HTR-8/SVneo (cell line): ENCODE measurements at places on chromosomes 7 and 10.

GRCh38 chr10:111083222-111084095 is 6.6 kb downstream of the ADRA2A start:
- DNase-seq = no peak

- no peak for DNase-seq
Observed at GRCh38 chr10:10551596-10552301, 465.9 kb upstream of the CELF2 start.

DNA sequence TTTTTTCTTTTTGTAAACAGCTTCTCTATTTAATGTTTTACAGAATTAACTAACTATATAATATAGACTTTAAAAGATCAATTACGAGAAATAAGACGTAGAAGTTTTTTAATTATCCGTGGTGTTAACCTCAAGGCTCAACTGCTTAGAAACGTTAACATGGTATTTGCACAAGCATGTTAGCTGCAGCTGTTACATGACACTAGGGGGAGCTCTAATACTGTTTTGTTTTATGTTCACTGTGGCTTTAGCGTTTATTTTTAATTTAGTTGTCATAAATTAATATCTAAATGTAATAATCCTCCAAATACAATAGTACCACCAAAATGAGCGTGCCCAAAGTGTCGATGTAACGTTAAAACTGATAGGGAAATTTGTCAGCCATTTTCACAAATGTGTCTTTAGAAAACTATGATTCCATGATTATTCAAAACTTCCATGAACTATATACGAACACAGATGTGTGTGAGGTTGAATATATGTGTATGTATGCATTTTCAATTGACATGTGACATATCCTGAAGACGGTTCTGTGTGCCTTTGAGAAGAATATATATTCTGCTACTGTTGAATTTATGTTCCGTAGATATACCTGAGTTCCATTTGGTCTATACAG is 828.8 kb upstream of the MBL2 start:
- peak; percentile 27 for DNase-seq

DNA sequence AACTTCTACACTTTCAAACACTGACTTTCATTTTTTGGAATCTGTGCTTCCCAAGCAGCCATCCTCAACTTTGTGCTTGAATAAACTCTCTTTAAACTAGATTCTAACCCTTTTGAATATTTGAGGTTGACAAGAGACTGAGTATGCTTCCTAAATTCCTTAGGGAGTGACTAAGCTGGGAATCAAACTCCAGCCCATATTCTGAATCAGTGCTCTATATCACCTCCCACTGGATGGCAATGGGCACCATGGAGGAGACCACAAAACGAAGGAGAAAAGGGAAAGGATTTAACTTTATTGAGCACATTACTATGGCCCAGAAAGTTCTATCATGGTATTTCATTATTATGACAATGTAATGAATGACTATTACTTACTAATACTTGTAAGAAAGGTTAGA is 17.2 kb upstream of the SLC26A4 start:
- no peak for DNase-seq

DNA sequence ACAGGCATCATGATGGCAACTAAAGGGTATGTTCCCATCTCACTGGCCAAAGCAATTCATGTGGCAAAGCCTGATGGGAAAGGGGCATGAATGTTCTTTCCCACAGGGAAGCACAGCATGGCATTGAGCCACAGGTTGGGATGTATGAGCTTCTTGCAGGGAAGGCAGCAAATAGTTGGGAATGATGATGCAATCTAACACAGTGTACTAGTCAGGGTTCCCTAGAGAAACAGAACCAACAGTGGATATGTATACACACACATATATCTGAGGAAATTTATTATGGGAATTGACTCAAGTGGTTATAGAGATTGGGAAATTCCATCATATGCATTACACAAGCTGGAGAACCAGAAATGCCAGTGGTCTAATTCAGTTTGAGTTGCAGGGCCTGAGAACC is 253.6 kb upstream of the NPVF start:
- DNase-seq = no peak

DNA sequence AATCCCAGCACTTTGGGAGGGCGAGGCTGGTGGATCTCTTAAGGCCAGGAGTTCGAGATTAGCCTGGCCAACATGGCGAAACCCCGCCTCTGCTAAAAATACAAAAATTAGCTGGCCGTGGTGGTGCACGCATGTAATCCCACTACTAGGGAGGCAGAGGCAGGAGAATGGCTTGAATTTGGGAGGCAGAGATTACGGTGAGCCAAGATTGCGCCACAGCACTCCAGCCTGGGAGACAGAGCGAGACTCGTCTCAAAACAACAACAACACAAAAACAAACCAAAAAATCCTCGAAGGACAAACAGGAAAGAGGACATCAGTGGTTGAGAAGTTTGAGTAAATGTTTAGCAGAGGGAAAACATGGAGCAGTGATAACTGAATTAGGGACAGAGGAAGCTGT is 52.3 kb upstream of the FAM3C start:
- DNase-seq = no peak

GRCh38 chr10:90577569-90577968 is 280.3 kb downstream of the HTR7 start:
- no peak for DNase-seq

DNA sequence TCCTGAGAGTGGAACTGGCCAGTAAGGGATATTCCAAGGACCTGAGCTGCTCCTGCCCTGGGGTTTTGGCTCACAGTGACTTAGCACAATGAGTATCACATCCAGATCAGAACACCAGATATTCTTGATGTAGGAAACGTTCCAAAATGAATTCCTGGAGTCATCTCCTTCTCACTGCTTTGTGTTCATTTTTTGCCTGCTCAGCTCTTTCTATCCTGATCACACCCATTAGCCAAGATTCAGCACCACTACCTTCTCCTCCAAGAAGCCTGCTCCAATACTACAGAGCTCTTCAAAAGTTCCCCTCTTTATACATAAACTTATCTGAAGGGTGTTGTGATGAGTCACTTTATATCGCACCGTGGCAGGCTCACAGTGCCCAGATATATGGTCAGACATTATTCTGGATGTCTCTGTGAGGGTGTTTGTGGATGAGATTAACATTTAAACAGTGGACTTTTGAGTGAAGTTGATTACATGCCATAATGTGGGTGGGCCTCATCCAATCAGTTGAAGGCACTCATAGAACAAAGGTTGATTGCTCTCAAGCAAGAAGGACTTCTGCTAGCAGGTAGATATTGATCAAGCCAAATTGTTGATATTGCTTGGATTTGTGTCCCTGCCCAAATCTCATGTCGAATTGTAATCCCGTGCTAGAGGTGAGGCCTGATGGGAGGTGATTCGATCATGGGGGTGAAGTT is 1155.2 kb upstream of the AUTS2 start:
- DNase-seq = no peak

DNA sequence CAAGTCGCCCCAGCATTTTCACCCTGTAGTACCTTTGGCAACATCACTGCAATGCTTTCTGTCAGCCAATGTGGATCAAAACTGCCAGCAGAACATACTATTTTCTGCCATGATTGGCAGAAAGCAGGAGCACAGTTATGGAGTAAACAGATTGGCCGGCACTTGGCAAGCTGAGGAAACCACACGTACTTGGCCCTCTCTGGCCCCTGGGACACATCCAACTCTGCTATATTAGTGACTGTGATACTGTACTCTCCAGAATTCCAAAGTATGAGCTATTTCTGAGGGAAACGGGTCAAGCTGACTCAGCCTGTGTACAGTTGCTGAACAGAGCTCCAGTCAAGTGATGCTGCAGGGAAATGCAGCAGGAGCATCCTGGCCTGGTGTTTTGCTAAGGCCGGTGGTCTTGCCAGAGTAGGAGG is 39.8 kb upstream of the LANCL2 start:
- peak; percentile 65 for DNase-seq

DNA sequence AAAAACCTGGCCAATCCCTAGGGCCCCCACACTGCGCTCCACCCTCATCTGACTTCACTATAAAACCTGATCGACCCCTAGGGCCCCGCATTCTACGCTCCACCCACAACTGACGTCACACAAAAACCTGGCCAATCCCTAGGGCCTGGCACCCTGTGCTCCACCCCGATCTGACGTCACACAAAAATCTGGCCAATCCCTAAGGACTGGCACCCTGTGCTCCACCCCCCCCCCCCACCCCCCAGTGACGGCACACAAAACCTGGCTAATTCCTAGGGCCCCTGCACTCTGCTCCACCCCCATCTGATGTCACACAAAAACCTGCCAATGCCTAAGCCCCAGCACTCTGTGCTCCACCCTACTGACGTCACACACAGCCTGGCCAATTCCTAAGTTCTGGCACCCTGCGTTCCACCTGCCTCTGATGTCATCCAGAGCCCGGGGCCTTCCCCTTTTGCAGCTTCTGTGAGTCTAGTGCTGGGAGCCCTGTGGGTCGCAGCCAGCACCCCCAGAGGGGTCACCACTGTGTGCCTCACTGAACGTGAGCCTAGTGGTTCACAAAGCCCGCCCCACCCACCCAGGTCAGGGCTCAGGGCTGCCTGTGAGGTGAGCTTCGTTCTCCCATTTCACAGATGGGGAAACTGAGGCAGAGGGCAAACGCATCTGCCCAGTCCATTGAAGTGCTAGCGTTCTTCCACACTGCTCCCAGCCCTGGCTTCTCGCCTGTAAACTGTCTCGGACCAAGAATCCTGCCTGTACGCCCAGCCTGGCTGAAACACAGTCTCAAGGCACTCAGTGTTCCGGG is 40.6 kb downstream of the MICALL2 start:
- no peak for DNase-seq

- no peak for DNase-seq
Observed at GRCh38 chr7:7276161-7276560, 93.8 kb downstream of the C1GALT1 start.

- no peak for DNase-seq
Observed at GRCh38 chr7:51224811-51225595, 91.6 kb downstream of the COBL start.

DNA sequence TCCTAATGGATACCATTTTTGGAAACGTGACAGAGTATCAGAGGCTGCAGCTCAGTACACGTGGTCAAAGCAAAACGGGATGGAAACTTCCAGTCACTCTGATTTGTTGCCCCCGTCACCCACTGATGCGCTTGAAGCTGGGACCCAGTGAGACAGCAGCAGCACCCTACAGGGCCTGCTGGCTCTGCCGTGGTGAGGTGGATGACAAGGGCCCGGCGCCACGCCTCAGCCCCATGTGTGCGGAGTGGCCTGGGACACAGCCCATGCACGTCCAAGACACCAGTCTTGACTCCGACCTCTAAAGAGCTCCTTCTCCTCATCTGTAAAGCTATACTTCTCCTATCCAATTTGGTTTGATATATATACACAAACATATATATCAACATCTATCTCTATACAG is 39.0 kb downstream of the CLEC2L start:
- no peak for DNase-seq

DNA sequence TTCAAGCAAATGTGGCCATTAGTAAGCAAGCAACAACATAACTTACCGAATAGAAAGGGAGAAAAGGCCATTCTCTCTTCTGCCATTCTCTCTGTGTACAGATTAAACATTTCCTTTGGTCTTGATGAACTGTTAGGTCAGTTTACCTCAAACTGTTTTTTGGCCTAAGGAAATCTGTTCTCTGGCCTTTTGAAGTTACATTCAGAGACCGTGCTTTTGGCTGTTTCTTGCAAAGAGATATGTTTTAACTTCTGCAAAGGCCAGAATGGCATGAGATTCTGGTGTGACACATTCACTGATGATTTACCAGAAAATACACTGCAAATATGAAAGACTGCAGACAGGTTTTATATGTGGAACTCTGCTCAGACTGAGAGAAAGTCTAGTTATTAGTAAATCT is 22.2 kb downstream of the AHR start:
- no peak for DNase-seq

GRCh38 chr10:4006051-4006450 is 221.0 kb upstream of the KLF6 start:
- no peak for DNase-seq

DNA sequence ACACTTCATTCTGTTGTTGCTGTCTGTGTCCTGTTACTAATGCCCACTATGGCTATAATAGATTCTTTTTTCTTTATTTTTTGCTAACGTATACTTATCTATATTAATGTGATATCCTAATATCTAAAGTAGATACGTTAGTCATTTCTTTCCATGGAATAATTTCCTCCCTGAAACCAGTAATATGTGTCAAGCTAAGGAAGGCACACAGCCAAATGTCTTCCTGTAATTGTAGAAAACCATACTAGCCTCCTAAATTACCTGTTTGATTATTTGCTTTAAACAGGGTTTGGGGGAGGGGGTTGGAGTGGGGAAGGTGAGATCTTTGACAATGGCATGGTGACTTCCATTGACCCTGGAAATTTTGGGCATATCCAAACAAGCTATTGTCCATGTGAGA is 56.4 kb downstream of the THNSL1 start:
- DNase-seq = no peak

DNA sequence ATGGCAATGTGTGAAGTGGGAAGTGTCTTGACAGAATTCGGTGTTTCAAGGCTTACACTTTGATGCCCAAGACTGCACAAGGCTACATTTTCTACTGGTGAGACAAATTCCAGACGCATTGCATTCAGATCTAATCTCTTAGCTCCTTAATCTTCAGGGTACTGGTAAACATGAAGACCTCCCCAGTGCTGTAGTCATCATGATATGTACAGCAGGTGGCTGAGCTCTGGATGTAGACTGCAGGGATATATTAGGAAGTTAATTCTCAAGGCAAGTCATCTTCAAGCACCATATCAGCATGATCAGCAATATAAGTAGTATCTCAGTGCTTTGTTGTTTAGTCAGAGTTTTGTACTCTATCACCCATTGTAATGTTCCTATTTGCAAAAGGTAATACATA is 61.8 kb downstream of the IKZF1 start:
- no peak for DNase-seq

DNA sequence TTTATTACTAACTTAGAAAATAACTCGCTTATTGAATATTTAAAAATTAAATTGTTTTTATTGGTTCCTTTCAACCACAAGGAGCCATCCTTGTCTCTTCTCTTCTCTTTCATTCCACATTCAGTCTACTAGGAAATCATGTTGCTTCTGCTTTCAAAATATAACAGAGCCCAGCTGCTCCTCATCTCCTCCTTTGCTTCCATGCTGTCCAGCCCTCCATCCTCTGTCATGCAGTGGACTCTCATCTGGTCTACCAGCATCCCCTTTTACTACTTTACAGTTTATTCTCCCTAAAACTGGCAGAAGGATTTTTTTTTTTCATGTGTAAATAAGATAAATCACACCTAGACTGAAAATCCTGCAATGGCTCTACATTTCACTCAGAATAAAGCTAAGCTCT is 198.2 kb upstream of the CSTF2T start:
- DNase-seq = no peak

DNA sequence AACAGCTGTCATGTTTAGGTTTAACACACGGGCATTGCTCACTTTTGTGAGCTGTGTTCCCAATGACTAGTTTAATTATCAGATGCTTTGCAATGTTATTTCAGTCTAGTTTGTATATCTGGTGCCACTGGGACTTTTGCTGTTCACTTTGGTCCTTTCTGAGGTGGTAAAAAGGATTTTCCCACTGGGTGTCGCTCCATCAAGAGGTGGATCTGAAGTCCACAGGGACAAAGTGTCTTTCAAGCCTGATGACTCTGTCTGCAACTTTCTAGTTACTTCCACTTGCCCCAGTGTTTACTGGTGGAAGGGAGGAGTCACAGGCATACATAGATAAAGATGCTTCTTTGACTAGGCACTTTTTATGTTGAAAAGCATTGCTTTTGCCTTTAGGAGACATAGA is 242.2 kb downstream of the HGF start:
- DNase-seq = no peak
